Muscle of arm (tissue), 14 donors: ENCODE measurements at places on chromosomes 16 and 17. TPM values are rescaled to one million over a fixed set of nuclear protein-coding genes. Genes with fewer than 3 reads are reported as not detected.

Gene TEKT1
- 0.09 TPM for polyA plus RNA-seq

Gene NOL3
- polyA plus RNA-seq = 17.3 TPM

Gene KRT20
- polyA plus RNA-seq = not detected

Gene CACNG3
- not detected for polyA plus RNA-seq

Gene LRRC46
- not detected for polyA plus RNA-seq

Gene ITGAD
- polyA plus RNA-seq = 0.34 TPM

Gene FZD2
- 19.2 TPM for polyA plus RNA-seq

Gene DNAH3
- 0.39 TPM for polyA plus RNA-seq

Gene TMEM235
- polyA plus RNA-seq = not detected

Gene MC1R
- 3.9 TPM for polyA plus RNA-seq

Gene NOG
- polyA plus RNA-seq = 2.6 TPM

Gene ITGAL
- polyA plus RNA-seq = 2.8 TPM

Gene COX4I1
- polyA plus RNA-seq = 332 TPM

Gene SSTR5
- polyA plus RNA-seq = not detected

Gene COPZ2
- 70.2 TPM for polyA plus RNA-seq

Gene PRSS21
- not detected for polyA plus RNA-seq

Gene HIGD1B
- 6.5 TPM for polyA plus RNA-seq

Gene MEIOC
- not detected for polyA plus RNA-seq

Gene GRB7
- 1.0 TPM for polyA plus RNA-seq

Gene YPEL2
- polyA plus RNA-seq = 14.0 TPM

Gene SPPL2C
- not detected for polyA plus RNA-seq

Gene CDR2
- polyA plus RNA-seq = 14.9 TPM

Gene ABI3
- 3.6 TPM for polyA plus RNA-seq

Gene NOTUM
- polyA plus RNA-seq = 3.3 TPM

Gene PARD6A
- polyA plus RNA-seq = not detected
